Muscle of back (tissue), 13 donors: ENCODE measurements at places on chromosomes 16 and 17. TPM values are rescaled to one million over a fixed set of nuclear protein-coding genes. Genes with fewer than 3 reads are reported as not detected.

DNA sequence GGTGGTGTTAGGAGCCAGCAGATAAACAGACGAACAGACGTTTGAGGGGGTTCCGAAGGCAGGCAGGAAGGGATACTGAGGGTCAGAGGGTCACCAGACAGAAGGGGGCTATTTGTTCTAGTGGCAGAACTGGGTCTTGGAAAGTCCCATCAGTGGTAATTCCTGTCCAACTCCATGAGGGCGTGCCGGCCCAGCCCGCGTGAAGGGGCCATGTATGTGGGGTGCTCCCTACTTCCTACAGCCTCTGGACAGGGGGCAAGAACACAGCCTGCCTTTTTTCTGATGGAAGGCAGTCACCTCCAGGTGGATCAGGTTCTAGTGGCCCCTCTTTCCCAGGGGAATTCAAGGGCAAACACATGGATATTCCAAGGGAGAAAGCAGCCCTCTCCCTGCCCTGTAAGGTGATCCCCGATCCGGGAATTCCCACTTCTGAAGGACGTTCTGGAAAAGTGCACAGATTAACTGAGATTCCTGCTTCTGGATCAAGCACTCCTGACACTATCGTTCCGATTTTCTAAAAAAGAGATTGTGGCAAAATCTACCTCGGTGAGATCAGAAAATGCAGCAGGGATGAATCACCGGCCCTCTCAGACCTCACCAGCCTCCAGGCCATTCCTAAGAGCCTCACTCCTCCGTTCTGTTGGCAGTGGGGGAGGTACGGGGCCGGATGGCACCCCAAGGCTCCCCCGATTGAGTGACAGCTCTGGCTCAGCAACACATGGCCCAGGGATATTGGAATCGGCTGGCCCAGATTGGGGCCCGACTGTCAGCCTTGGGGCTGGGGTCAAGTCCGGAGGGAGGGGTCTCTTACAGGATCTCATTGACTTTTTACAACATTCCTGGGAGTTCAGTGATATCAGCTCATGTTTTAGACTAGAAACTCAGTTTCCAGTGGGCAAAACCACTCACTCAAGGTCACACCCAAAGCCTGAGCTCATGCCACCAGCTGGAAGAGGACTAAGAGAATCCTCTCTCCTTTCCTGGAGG lies 12.4 kb downstream of the STX1B start:
- no peak for DNase-seq

DNA sequence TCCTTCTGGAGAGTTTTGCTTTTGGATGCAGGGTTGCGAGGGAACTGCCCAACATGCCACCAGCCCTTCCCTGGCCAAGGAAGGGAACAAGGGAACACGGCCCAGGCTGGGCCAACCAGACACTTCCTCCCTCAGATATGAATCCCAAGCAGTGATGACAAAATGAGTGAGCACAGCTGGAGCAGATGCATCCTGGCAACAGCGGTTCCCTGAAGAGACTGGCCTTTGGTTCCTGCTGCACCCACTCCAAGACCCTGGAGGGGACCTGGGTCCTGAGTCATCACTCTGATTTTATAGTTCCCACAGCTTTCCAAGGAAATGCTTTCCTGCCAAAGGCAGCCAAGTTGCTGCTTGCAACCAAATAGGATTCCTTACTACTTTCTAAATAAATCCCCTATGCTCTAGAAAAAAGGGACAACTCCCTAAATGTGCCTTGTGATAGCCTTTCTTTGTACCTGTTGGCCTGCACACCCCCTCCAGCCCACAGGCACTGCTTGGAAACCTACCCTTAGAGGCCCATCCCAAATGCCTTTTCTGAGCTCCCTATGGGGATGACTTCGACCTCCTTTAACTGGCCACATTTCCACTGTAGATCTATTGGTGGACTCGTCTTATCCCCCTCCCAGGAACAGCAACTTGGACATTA lies 5.3 kb downstream of the ST3GAL2 start:
- DNase-seq: peak; percentile 61

GRCh38 chr16:4689091-4689671 lies 4.2 kb upstream of the NUDT16L1 start:
- DNase-seq: no peak

GRCh38 chr16:75203096-75203495 lies 3.9 kb downstream of the CTRB2 start:
- DNase-seq: no peak

DNA sequence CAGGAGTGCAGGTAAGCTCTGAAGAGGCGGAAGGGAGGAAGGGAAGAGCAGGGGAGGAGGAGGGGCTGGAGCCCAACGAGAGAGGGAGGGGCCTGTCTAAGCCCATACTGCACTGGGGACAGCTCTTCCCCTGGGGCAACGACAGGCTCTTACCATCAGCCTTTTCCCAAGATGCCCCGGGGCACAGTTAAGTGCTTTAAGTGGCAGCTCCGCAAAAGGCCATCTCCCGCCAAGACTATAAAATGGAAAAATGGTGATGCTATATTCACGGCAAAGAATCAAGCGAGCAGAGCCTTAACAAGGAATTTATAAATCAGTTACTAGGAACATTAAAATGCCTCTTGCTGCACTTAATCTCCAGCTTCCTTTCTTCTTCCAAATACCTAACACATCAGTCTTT lies 110.2 kb upstream of the NLRP1 start:
- no peak for DNase-seq

GRCh38 chr16:83906683-83907082 lies 7.8 kb downstream of the MLYCD start:
- no peak for DNase-seq

DNA sequence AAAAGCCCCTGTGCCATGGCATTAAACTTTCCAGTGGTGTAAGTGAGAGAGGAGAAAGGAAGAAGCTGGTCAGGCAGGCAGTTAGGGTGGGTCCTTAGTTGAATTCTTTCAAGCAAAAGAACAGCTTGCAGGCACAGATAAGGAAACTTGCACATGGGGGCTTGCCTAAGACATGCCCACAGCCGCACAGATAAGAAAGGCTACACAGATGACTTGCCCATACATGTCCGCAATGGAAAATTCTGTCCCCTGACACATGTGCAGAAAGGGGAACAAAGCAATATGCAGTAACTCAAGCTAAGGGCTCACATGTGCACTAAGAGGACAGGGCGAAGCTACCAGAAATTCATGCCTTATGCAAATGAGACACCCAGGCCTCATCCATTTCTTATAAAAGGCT lies 69.9 kb downstream of the GSG1L start:
- no peak for DNase-seq

GRCh38 chr17:57050306-57050705 lies 34.7 kb upstream of the AKAP1 start:
- DNase-seq: no peak

DNA sequence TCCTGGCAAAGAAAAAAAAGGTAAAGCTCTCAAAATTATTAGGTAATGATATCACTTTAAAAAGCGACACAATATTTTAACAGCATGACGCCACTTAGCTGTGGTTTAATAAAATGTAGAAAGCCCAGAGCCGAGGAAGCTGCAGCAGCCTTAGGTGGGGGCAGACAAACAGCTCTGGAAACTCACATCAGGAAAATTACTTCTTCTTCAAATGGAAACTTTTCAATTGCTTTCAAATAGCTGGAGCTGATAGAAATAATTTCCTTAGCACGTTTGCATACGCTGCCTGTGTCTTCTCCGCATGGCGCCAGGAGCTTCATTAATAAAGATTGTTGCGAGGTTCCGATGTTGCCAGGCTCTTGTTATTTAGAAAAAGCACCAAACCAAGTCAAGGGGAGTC lies 835.3 kb upstream of the EEF2KMT start:
- no peak for DNase-seq

DNA sequence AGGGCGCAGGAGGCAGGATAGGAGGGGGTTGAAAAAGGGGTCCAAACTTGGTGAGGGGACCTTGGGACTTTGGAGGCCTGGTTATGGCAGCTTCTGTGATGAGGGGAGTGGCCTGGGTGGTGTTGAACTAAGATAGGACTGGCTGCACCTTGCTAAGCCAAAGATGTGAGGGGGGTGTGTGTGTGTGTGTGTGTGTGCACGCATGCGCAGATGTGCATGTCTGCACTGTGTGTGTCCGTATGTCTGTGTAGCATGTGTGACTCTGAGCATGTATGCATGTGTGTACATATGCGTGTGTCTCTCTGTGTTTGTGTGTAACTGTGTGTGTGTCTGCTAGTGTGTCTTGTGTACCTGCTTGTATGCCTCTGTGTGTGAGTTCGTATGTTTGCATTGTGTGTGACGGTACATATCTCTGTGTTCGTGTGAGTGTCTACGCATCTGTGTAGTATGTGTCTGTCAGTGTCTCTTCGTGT lies 4.1 kb downstream of the SLC16A5 start:
- peak; percentile 32 for DNase-seq

RASL10B gene
- 2.0 TPM for polyA plus RNA-seq

- DNase-seq: peak; percentile 28
Observed at GRCh38 chr17:68383443-68384321, 73.6 kb downstream of the WIPI1 start.

GRCh38 chr17:45702666-45703266 lies 81.4 kb upstream of the CRHR1 start:
- DNase-seq: peak; percentile 32

- DNase-seq: no peak
Observed at GRCh38 chr17:78495634-78496033, 81.6 kb downstream of the DNAH17 start.

DNA sequence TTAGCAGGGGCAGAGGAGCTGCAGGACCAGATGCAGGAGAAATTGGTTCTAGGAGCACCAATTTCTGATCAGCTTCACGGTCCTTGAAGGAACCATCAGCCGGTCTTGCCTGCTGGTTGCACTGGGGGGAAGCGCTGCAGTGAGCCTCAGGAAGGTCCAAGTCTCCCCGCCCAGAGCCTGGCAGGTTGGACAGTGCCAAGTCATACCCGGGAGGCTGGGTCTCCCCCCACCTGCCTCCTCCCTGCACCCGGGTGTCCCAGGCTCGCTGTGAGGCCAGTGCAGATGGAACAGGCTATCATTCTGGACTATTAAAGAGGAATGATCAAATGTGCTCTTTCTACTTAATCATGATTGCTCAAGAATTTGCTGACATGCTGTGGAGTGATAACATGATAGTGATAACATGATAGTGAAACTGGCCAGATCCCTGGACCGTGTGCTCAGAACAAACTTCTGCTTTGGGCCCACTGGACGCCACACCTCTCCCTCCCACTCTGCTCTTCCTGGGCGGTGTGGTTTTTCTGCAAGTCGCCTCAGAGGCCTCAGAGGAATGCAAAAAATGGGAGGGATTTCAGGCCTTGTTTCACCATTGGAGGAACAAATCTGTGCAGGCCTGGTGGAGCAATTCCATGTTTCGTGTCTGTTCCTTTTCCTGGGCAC lies 236.0 kb downstream of the IRF8 start:
- DNase-seq: no peak

CIITA gene
- 1.3 TPM for polyA plus RNA-seq

- no peak for DNase-seq
Observed at GRCh38 chr17:80631142-80632045, 86.8 kb downstream of the RPTOR start.

TXNDC17 gene
- polyA plus RNA-seq: 74.2 TPM

MT1A gene
- not detected for polyA plus RNA-seq

GRCh38 chr17:58402679-58403078 lies 14.7 kb downstream of the RNF43 start:
- DNase-seq: no peak

MAP3K14 gene
- 5.5 TPM for polyA plus RNA-seq

DNA sequence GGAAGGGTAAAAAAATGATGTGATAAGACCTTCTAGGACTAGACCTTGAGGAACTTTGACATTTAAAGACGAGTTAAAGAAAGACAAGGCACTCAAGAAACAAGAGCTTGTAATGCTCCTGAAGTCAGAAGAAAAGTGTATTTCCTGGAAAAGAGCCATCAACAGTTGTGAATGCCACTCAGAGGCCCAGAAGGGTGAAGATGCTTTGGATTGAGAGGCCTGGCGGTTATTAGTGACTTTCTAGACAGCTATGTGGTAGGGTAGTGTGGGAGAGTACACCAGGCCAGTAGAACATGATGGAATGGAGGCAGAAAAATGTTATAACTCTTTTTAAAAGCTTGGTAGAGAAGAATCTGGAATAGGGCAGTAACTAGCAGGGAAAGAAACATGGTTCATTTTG lies 34.1 kb upstream of the ANKFN1 start:
- DNase-seq: no peak

DNA sequence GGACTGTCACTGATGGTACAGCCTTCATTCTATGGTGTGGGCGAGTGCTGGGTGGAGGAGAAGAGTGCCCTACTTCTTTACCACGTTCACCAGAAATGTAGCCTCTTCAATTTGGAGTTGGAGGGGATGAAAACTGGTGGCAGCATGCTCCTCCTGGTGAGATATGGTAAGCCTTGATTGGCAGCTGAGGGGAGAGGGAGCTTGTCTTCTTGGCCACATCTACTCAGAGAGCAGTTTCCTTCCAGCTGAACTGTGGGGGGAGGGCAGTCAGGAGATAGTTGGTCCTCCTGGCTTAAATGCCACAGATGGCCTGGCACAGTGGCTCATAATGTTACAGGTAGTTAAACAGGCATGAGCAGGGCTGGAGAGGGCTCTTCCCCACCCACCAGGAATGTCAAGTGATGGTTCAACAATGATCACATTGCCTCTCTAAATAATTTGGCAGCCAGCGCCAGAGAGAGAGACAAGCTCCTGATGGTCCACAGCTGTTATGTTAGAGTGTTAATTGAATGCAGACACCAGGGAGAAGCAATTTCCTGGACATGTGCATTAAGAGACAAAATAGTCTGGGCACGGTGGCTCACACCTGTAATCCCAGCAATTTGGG lies 9.0 kb upstream of the MAPK3 start:
- no peak for DNase-seq

GRCh38 chr16:6018848-6019489 lies 921.4 kb upstream of the EEF2KMT start:
- DNase-seq: no peak

- no peak for DNase-seq
Observed at GRCh38 chr16:67803894-67804293, 2.5 kb downstream of the RANBP10 start.

DNA sequence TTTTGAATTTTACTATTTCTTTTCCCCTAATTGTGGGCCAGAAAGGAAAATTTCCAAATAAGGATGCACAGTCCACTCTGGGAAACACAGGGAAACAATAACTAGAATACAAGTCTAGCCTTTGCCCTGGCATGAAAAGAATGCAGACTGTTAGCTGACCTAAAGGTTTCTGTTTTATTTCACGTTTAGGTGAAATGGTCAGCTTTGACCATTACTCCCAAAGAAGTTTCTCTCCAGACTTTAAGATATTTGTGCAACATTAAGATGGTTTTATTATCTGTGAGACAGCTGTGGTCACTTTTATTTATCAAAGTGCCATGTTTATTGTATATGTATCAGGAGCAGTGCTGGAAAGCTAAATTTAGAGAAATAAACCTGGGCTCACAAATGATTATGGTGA lies 163.9 kb downstream of the SPECC1 start:
- no peak for DNase-seq

- peak; percentile 44 for DNase-seq
Observed at GRCh38 chr16:86975445-86975844, 341.7 kb downstream of the C16orf95 start.

GRCh38 chr17:80861418-80861815 lies 130.2 kb upstream of the CHMP6 start:
- DNase-seq: no peak

METTL26 gene
- 52.3 TPM for polyA plus RNA-seq
